ENCODE measurements at places on chromosomes 13 and 19.
A peak's percentile ranks its signal among the peaks of the same experiment; 100 is the strongest.

DNA sequence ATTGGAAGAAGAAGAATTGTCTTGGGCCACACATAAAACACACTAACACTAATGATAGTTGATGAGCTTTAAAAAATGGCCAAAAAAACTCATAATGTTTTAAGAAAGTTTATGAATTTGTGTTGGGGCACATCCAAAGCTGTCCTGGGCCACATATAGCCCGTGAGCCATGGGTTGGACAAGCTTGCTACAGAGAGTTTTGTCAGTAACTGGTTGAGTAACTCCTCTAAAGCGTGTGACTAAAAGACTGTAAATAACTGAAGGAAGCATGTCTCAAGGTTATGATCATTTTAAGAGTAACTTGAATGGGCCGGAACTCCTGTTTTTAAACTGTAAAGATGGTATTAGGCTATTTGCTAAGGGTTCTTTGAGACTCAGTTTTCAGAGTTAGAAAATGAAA is 118.0 kb downstream of the KL start:
- no peak for DNase-seq

GRCh38 chr13:65719831-65720230 is 1510.3 kb downstream of the PCDH9 start:
- DNase-seq, result no peak

DNA sequence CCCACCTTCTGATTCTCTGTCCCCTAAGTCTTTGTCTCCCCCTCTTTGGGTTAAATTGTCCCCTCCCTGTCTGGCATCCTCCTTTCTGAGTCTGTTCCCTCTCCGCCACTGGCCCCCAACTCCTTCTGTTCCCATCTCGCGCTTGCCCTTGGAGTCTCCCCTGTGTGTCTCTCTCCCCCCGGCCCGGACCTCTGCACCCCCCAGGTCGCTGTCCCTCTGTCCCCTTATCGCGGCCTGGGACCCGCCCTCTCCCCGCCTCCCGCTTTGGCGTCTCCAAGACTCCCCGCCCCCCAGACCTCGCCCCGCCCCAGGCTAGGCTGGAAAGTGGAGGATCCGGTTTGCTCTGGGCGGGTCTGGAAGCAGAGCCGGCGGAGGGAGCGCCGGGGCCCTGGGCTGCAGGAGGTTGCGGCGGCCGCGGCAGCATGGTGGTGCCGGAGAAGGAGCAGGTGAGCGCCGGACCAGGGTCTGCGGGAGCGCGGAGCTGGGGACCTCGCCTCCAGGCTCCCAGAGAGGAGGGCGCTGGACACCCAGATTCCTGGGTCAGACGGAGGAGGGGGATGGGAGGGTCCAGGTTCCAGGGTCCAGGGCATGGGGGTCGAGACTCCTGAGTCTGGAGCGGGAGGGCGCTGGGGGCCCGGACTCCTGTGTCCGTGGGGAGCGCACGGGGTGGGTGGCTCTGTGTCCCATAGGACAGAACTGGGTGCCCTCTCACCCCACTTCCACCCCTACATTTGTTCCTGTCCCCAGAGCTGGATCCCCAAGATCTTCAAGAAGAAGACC is at the start of gene TRPM4:
Gene TRPM4, plus strand, starts transcription at position 348 of the 780 bp plus-strand sequence. Its CDS starts 75 bp downstream, at position 423.
- peak; percentile 79 for DNase-seq

GRCh38 chr13:22967669-22968068 is 213.1 kb upstream of the SGCG start:
- no peak for DNase-seq

GRCh38 chr19:29596885-29597525 is 9.1 kb upstream of the POP4 start:
- no peak for DNase-seq

GRCh38 chr13:45120967-45121831 is 889 bp downstream of the GTF2F2 start:
- no peak for DNase-seq

DNA sequence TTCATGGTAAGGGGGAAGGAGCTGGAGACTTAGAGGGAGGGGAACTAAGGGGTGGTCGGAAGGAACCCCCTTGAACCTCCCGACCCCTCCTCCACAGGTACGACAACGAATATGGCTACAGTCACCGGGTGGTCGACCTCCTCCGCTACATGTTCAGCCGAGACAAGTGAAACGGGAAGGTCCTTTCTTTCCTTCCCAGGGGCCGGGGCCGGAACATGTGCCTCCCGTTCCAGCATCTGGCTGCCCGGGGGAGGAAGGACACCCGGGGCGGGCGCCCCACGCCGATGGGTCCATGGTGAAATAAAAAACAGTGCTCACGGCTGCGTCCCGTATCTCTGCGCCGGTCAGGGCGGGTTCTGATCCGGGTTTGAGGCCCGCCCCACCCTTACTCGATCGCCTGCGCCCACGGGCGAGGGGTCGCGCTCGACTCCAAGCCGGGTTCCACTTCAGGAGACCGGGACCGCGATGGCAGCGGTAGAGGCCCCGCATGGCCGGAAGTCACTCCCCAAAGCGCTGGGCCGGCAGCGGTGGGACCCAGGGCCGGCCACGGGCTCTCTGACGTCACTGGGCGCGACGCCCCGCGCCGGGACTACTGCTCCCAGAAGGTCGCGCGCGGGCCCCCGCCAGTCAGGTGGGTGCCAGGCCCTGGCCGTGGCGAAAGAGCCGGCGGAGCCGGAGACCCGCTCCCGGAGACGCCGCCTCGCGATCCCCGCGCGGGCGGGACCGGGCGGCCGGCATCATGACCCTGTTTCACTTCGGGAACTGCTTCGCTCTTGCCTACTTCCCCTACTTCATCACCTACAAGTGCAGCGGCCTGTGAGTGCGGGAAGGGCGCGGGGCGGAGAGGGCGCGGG is at the start of gene TMEM147:
Gene TMEM147, plus strand, starts transcription at position 626 of the 854 bp plus-strand sequence. Its CDS starts 114 bp downstream, at position 740.
- DNase-seq, result peak; percentile 76

GRCh38 chr19:58182577-58182988 is 278 bp upstream of the ZNF274 start:
- DNase-seq, result no peak

- no peak for DNase-seq
Measured at GRCh38 chr19:30049846-30050667, 108.0 kb downstream of the URI1 start.

- no peak for DNase-seq
Measured at GRCh38 chr13:95553581-95554385, 1.3 kb downstream of the CLDN10 start.

- DNase-seq, result no peak
Measured at GRCh38 chr13:108463340-108463739, 166.1 kb upstream of the MYO16 start.

- DNase-seq, result no peak
Measured at GRCh38 chr13:80131204-80131603, 209.7 kb downstream of the SPRY2 start.

- DNase-seq, result no peak
Measured at GRCh38 chr13:22288496-22288895, 617.6 kb downstream of the FGF9 start.

- DNase-seq, result no peak
Measured at GRCh38 chr13:56953965-56954364, 186.8 kb upstream of the PRR20A start.

DNA sequence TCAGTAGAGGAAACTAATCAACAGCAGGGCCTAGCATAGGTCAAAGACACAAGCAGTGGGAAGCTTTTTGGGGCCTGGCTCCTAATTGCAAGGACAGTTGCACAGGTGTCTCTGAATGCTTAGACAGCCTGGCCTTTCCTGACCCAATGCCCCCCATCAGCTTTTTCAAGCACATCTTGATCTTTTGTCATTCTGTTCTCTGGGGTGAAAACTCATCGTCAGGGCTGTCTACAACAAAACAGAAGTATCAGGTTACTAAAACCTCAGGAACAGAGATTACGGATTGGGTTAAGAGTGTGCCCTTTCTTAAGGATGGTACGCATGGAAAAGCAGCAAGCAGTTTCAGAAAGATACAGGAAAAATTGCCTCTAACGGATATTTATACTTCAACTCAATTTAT is 8.3 kb upstream of the ZNF254 start:
- no peak for DNase-seq

- no peak for DNase-seq
Measured at GRCh38 chr19:5339950-5340636, 519 bp downstream of the PTPRS start.

- no peak for DNase-seq
Measured at GRCh38 chr19:46866407-46867136, 5.8 kb downstream of the ARHGAP35 start.

DNA sequence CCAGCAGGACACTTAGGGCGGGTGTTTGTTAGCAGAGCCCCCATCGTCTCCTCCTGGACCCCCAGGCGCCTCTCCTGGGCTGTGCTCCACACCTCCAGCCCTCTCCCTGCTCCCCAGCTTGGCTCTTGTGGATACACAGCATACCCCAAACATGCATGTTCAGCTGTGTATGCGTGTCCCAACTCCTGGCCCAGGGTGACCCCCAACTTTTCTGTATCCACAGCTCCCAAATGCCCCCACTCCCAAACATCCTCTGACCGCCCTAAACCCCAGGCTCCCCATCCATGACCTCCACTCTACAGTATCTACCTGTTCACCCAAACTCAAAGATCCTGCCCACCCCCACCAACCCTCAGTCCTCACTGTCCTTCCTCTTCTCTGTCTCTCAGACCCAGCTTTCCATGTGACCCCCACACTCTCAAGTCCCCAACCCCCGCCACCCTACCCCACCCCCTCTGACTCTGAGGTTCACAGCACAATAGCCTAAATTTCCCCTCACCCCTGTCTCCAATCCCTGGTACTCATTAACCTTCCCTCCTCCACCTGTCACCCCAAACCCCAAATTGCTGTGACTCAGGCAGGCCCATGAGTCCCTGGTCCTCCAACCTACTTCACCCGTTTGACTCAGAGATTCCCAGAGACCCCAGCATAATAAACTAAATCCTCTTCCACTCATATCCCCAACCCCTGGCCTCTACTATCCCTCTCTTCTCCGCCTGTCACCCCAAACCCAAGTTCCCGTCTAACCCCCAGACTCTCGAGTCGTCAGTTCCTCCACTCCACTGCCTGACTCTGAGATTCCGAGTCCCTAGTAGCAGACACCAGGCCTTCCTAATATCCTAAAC is 968 bp downstream of the UBE2M start:
- DNase-seq, result no peak

DNA sequence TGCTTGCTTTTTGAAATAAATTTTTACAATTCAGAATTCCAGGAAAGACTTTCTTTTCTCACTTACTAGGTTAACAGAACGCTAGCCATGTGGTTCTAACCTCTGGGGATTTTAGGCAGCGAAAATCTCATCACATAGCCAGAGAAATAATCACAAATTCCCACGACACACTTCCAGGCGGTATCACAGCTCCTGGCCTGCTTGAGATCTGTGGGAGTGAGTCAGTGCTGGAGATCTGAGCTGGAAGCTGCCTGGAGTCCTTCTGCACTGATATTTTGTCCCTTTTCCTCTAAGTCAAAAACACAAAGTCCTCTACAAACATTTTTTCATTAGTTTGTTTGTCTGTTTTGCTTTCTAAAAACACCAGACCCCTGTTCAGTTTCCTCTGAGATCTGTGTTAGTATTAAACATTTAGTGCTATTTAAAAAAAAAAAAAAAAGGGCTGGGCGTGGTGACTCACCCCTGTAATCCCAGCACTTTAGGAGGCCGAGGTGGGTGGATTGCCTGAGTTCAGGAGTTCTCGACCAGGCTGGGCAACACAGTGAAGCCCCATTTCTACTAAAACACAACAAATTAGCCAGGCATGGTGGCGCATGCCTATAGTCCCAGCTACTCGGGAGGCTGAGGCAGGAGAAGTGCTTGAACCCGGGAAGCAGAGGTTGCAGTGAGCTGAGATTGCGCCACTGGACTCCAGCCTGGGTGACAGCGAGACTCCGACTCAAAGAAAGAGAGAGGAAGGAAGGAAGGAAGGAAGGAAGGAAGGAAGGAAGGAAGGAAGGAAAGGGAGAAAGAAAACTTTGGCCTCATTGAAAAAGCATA is 12.2 kb upstream of the UBE2L5 start:
- no peak for DNase-seq

DNA sequence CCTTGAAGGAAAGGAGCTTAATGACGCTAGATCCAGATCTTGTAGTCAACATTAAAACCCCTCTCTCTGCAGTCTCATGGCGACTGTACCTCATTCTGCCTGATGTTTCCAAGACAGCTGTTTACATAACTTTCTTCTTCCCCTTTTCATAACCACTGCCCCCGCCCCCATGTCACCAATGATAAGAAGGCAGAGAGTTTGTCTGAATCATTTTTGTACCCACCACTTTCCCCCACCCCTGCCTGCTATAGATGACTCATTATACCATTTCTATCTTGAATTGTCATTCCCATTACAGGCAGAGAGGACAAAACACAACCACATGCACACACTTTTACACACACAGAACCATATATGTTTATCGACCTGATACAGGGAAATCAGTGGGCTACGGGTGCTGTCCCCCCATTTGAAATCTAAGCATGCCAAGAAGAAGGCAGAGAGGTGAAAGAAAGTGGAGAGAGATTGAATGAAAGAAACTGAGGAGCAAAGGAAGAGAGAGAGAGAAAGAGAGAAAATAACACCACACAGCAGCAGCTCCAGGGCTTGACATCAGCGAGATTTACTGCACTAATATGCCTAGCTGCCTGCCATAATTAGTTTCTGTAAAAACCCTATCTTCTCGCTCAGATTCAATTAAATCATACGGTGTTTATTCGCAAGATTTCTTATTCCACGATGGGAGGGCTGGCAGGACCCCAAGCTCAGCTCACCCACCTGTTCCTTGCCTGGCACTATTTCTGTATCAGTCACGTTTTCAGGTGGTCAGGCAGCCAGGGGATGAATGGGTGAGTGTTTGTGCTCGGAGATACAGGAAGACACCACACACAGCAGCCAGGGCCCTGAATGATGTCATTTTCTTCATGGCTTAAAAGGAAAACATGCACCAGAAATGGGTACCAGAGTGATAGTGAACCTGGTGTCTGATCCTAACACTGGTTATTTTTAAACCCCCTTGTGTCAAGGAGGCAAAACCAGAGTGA is 114.3 kb upstream of the SERP2 start:
- no peak for DNase-seq

DNA sequence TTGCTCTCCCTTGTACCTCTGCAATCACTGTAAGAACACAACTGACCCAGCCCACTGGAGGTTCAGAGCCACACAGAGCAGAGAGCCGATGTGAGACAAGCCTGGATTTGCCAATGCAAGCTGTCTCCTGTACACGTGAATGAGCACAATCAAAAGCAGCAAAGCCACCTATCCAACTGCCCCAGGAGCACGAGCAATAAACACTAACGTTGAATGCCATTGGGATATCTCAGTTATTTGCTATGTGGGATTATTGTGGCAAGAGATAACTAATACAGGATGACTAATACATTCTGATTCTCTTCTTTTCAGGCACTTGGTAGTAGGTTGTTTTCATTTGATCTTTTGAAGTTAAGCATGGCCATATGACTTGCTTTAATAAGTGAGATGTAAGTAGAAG is 85.2 kb upstream of the FAM216B start:
- no peak for DNase-seq

- no peak for DNase-seq
Measured at GRCh38 chr19:48353677-48354076, 10.1 kb downstream of the TMEM143 start.
